ENCODE measurements at places on chromosomes 5 and 9. TPM values are rescaled to one million over a fixed set of nuclear protein-coding genes. Genes with fewer than 3 reads are reported as not detected.

The CSF1R gene
- total RNA-seq = not detected

GRCh38 chr9:106019039-106019680, 324.8 kb downstream of the TMEM38B start:
- no peak for DNase-seq

- DNase-seq = peak; percentile 0
Observed at GRCh38 chr5:138495351-138495750, 30.1 kb downstream of the EGR1 start.

- no peak for DNase-seq
Observed at GRCh38 chr5:154683101-154683880, 71.9 kb upstream of the LARP1 start.

Measured in endothelial cell of umbilical vein (primary cell).